ENCODE measurements at places on chromosomes 1 and 21.

- no peak for DNase-seq
These were observed 252.2 kb downstream of the GRIK3 start for GRCh38 chr1:36782085-36782484.

DNA sequence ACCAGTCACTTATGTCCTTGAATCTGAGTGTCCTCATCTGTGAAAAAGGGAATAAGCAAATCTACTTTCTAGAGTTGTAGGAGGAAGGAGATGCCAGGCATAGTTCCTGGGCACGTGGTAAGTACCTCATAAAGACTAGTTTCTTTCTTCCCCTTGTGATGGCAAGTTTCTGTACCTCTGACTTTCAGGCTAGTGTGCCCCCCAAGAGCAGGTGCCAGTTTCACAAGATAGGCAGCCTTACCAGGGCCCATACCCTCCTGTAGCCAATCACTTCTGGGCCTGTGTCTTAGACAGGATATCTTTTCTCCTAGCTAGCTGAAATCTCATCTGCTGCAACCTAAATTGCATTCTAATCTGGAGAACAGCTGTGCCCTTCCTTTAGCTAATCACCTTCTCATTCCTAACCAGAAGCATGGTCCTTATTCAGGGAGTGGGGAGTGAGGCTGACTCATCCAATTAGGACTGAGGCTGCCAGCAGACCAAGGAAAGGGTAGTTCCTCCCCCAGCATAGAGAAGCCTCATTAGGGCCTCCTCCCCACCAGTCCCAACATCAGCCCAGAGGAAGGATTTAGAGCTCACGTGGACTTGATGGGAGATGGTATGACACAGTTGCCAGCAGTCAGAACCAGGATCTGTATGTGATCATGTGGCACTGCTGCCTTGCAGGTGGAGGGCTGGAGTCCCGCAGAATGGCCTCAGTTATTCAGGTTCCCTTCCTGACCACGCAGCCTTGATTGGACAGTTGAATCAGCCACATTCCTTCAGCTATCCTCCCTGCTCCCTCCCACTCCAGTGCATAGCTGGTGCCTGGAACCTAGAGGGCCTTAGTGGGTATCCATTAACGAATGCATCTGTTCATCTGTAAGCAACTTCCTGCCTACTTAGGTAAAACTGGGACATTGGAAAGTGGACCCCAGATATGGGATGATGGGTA lies 7.9 kb downstream of the KLHDC8A start:
- no peak for DNase-seq

GRCh38 chr1:163083690-163084089 lies 14.5 kb downstream of the RGS4 start:
- DNase-seq, result no peak

DNA sequence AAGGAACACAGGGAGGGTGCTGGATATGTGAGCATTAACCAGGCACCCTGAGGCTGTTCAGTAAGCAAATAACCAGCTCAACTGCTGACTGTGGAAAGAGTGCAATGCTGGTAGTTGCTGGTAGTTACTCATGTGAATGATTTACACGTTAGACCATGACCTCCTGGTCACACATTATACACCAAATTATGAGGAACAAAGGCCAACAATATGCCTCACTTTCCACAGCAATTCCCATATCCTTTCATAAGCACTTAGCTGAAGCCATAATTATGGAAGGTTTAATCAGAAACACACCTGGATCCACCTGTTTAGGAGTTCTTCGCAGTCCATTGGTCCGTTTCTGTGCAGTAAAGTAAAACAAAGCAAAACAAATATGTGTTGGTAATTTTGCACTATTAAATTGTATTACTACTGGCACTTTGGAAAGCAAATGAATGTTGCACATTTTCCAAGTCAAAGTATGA lies 281.8 kb downstream of the VAV3 start:
- DNase-seq, result peak; percentile 82

DNA sequence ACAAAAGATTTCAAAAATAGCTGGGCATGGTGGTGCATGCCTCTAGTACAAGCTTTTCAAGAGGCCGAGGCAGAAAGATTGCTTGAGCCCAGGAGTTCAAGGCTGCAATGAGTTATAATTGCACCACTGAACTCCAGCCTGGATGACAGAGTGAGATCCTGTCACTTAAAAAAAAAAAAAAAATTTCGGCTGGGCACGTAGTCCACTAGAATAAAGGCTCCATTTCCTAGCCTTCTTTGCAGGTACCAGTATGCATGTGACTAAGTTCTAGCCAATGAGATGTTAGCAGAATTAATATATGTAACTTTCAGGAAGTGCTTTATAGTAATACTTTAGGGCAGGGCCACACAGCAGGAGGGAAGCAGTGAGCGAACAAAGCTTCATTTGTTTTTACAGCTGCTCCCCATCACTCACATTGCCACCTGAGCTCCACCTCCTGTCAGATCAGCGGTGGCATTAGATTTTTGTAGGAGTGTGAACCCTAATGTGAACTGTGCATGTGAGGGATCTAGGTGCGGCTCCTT lies 28.8 kb upstream of the SYDE2 start:
- peak; percentile 6 for DNase-seq

DNA sequence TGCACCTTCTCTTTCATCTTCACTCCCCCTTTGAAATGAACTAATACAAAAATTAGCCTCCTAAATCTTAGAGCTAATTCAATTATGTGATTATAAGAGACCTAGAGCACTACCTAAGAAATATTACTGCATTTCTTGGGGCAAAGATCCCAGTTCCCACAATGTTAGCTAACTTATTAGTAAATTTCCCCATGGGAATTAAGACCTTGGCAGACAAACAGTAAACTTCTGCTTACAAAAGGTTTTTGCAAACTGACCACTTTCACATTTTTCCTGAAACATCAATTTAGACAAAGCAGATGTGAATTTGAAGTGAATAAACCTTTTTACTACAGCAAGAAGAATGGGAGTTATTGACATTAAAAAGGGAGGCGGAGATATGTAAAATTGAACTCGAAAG lies 34.6 kb upstream of the LHX8 start:
- no peak for DNase-seq

DNA sequence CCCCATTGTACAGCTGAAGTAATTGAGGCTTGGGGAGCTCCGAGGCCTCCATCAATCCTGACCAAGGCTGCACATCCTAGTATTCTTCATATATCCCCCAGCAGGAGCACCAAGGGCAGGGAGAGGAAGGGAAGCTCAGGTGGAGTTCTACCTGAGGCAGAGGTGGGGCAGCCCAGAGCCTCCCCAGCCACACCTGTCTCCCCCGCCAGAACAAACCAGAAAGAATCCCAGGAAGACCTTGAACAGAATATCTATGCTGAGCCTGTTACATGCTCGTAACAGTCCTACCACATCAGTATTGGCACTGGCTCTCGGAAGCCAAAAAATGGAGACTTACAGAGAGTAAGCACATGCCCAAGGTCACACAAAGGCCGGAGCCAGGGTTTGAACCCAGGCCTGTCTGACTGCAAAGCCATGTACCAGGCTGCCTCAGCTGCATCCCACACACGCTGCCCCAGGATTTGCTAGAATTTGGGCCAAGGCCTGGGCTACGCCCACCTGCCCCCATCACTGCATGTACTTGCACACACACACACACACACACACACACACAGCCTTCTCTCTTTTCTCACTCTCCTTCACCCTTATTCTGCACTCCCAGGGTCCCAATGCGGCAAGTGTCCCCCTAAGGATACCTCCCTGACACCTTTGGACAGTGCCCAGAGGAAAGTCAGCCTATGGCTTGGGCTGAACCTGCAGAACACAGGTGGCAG lies 4.5 kb downstream of the E2F2 start:
- DNase-seq, result no peak

- no peak for DNase-seq
These were observed 62.3 kb downstream of the OPTC start for GRCh38 chr1:203556047-203556851.

DNA sequence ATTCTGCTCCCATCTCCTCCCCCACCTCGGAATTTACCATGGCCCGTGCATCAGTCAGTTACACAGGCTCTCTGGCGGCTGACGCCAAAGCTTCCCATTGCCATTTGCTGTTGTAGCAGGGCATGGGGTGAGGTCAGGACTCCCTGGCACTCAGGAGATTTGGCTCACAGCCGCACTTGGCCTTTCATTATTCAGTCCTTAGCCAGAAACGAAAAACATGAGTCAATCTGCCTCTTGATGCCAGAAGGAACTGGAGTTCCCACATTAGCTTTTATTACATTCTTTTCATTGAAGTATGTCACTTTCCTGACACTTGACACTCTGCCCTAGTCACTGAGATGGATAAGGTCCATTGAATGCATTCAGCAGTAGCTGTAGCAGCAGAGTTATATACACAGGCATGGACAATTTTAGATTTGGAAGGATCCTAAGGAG lies 260.6 kb downstream of the CACNA1E start:
- DNase-seq, result no peak

DNA sequence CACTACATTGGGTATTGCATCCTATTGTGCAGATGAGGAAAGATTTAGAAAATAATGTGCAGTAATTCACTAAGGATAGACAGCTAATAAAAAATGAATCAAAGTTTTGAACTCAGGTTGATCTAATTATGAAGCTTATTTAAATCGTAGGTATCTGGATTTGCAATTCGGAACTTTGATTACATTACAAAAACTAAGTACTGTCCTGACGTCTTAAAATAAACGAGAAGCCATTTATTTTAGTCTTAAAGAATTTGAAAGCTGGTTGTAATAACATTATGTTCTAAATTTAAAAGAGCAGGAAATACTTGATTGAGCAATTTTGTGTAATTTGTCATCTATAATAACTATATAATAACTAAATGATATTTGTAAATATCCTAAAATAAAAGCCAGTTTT lies 235.9 kb downstream of the TPR start:
- DNase-seq, result no peak

- DNase-seq, result no peak
These were observed 24.0 kb downstream of the TEX35 start for GRCh38 chr1:178536844-178537371.

GRCh38 chr1:226405411-226405988 lies 2.4 kb downstream of the PARP1 start:
- DNase-seq, result no peak

GRCh38 chr21:35849144-35849543 lies 211.2 kb downstream of the SETD4 start:
- DNase-seq, result no peak

DNA sequence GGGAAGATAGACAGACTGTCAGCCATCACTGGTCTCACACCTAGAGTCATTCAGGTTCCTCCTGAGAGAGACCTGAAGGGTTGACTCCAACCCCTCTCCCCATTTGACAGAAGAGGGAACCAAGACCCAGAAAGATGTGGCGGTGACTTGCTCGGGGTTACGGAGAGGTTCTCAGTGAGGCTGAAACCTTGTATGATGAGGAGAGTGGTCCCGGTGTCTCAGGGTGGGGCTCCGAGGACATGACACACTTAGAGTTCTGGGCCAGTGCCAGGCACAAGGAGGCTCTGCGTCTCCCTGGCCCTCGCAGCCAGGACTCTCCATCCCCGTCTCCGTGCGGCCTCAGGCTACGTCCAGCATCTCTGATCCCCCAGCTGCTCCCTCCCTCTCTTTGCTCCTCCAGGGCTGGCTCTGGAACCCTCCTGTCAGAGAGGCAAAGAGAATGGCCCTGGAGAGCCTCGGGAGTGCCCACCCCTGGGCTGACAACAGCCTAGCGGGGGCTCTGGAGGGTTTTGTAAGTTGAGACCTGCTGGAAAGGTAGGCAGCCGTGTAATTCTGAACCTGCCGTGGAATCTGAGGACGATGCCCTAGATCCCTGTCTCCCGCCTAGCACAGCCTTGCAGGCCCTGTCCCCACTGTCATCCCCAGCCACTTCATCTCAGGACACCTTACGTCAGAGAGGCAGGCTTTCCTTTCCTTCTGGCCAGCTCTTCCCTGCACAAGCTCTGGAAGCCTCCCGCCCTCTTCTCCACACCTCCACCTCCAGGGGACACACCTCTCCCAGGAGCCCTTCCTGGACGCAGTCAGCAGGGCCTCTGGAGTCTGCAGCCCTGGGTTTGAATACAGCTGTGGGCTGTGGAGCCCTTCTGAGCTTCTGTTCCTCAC lies 4.1 kb downstream of the EFHD2 start:
- no peak for DNase-seq

- DNase-seq, result no peak
These were observed 21.0 kb downstream of the PRKAA2 start for GRCh38 chr1:56666112-56666608.

- DNase-seq, result no peak
These were observed 24.4 kb upstream of the LEPR start for GRCh38 chr1:65395887-65396612.

GRCh38 chr1:176789571-176790090 lies 326.7 kb downstream of the PAPPA2 start:
- DNase-seq, result no peak

DNA sequence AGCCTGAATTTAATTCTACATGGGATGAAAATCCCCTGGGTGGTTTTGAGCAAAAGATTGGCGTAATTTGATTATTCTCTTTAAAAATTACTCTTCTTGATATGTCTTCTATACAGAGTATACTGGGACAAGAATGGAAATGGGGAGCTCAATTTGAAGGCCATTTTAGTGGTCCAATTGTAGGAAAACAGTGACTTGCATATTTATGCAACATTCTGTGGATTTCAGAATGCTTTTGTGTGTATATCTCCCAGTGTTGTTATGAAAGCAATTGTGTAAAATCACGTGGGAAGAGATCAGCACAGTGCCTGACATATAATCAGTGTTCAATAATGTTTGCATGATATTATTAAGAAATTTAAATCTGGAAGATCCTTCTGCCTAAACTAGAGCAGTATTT lies 575.9 kb upstream of the PBX1 start:
- DNase-seq, result no peak

GRCh38 chr1:27968692-27969091 lies 8.9 kb downstream of the XKR8 start:
- no peak for DNase-seq

DNA sequence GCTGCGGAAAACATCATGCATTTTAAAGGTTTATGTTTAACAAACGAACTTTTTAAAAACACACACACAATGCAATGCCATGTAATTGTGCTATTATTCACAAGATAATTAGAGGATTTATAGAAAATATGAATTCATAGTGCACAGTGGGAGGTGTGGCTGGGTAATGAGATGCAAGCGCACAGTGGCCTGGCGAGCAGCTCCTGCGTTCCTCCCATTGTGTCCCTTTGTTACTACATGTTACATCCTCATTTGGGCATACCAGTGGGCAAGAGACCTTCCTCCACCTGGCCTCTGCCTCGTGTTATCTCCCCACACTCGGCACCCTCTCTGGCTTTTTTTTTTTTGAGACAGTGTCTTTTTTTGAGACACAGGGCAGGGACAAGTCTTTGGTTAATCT lies 30.0 kb upstream of the TENT5B start:
- no peak for DNase-seq

- no peak for DNase-seq
These were observed 58.4 kb downstream of the SLC35F3 start for GRCh38 chr1:233962878-233963277.

GRCh38 chr1:7172804-7173203 lies 387.6 kb downstream of the CAMTA1 start:
- no peak for DNase-seq

GRCh38 chr1:205477121-205477758 lies 21.4 kb upstream of the BLACAT1 start:
- DNase-seq, result no peak

DNA sequence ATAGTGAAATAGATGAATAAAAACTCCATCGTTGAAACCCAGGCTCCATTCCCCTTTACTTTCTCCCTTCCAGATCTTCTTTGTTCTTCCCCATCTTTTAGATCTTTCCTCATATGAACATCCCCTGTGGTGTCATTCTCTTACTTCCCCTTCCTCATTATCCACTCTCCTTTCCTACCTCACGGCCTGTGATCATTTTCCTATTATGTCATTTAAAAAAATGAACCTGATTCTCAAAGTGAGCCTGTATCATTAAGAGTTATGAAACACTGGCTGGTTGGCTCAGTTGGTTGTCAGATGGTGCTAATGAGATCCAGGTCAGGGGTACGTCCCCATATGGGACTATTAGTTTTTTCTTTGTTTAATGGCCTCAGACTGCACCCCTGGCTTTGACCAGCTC lies 38.3 kb downstream of the TCEANC2 start:
- no peak for DNase-seq

Measured in NCI-H2081 treated with DMSO at 0.1 percent for 48 hours (cell line).